ENCODE measurements at places on chromosomes 1 and 21.

GRCh38 chr1:173113015-173113741 lies 62.4 kb upstream of the TNFSF18 start:
- no peak for DNase-seq

DNA sequence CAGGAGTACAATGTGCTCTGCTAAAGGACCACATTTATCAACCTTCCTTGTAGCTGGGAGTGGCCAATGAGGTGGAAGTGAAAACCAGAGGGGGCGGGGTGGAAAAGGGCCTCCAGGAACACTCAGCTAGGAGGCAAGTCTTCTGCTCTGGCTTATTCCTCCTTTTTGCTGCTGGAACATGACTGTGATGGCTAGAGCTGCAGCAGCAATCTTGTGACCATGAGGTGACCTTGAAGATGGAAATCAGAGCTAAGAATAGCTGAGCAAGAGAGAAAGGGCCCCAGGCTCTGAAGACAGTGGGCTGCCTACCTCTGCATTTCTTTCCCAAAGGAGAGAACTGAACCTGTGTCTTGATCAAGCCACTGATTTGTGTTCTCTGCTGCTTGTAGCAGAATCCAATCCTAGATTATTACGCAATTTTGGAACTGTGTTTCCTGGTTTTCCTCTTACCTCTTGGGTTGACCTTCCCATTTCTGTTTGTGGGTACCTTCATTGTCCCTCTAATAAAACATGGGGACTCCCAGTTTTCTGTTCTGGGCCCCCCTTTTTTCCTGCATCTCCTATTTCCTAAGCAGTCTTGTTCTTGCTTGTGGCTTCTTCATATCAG lies 36.4 kb upstream of the WNT4 start:
- no peak for DNase-seq

DNA sequence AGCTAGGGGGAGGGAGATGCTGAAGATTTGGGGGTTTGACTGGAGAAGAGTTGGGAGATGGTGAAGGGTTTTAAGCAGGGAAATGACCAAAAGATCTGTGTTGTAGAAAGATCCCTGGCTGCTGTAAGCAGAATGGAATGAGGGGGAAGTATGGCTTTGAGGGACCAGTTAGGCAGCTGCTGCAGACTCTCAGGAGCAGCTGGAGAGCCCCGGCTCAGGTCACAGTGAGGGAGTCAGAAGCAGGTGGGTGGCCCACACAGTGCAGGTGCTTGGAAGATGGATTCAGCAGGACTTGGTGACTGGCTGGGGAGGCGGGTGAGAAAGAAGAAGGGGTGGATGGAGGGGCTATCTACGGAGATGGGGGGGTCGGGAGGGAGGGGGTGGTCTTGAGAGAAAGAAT lies 35.7 kb downstream of the EDN2 start:
- no peak for DNase-seq

GRCh38 chr1:198125995-198126735 lies 30.6 kb upstream of the NEK7 start:
- no peak for DNase-seq

GRCh38 chr1:225981714-225982113 lies 17.4 kb downstream of the SDE2 start:
- DNase-seq: no peak

- no peak for DNase-seq
Observed at GRCh38 chr1:29991025-29991424, 732.4 kb downstream of the MATN1 start.

- no peak for DNase-seq
Observed at GRCh38 chr1:22362626-22363402, 88.8 kb upstream of the ZBTB40 start.

DNA sequence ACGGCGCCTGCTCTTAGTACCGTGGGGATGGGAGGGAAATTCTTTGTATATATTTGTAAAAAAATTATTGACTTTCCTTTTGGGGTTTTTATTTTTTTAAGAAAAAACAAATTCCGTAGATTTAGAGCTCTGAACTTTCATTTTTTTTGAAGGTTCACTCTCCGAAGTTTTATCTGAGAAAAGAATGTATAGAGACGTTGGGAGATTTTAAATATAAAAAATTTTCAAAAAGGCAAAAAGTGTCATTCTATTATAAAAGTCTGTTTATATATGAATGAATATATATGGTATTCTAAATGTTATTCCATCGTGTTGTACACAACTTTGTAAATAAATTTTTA lies 2.4 kb downstream of the FOXD3 start:
- DNase-seq: no peak

DNA sequence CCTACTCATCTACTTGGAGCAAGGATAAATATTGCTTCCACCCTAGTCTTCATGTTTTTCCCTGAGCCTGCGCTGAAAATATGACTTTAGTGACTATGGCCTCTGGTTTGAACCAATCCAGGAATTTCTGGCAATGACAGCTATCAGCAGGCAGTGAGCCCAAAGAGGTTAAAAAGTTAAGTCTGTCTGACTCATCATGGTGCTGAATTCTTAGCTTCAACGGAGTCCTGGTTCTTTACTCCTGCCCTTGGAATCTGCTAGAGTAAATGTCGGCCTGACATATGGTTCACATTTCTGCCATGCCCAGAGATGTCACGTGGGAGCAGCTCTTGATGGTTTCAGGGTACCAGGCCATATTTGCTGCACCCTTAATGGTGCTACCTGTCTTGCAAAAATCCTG lies 351.6 kb upstream of the PLXNA2 start:
- no peak for DNase-seq
